Activated CD8-positive, alpha-beta T cell treated with anti-CD3 and anti-CD28 coated beads, Interleukin-2, amount 10 ng/mL, durations not matched to agents 7 days and 5 days (primary cell): ENCODE measurements at places on chromosomes 11 and 22. TPM values are rescaled to one million over a fixed set of nuclear protein-coding genes. Genes with fewer than 3 reads are reported as not detected.

DNA sequence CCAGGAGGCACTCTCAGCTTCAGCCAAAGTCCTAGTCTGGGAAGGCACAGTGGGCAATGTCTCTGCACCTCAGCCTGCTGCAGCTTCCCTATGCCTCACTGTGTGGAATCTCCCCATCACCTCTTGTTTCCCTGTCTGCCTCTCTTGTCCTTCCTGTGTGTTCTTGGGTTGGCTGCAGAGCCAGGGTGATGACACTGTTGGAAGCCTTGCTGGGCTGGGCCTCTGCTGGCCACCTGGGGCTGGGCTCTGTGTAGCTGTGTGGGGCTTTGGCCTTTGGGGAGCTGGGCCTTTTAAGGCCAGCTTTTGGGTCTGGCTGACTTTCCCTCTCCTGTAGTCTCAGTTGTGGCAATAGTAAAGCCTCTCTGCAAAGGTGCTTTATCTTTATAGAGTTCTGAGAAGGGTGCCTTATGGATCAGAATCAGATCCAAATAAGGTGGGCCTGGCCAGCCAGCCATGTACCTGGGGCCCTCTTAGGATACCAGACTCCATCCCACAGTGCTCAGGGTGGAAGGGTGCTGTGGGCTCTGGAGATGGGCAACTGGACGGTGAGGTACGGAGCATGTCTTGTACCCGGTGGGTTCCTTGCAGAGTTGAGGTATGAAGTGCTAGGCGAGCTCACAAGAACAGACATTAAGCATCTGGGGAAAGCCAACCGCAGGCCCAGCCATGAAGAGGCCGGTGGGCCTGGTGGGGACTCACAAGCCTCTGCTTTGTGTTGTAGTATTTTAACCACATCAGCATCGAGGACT, 10.3 kb upstream of the RANBP1 start:
- H3K4me3 ChIP-seq = no peak overlapping the region
- H3K27me3 ChIP-seq = no peaks in the 10 kb centered on the region
- H3K4me1 ChIP-seq = peaks cover 30% of the 10 kb centered on the region
- no peak for DNase-seq
- H3K27ac ChIP-seq = no peak overlapping the region

DNA sequence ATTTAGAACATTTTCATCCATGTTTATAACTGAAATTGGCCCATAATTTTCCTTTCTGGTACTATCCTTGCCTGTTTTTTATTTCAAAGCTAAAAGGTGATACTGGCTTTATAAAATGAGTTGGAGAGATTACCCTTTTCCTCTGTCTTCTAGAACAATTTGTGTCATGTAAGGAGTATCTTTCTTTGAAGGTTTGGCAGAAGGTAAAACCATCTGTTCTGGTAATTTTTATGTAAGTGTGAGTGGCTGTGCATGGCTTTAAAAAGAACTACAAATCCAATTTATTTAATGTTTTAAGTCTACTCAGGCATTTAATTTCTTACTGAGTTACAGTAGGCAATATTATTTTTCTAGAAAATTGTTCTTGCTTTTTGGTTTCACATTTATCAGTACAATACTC, 7.7 kb upstream of the MRGPRD start:
- peaks cover 24% of the 10 kb centered on the region for H3K27me3 ChIP-seq
- peaks cover 2% of the 10 kb centered on the region for H3K4me1 ChIP-seq
- H3K4me3 ChIP-seq = no peak overlapping the region
- no peak for DNase-seq

DNA sequence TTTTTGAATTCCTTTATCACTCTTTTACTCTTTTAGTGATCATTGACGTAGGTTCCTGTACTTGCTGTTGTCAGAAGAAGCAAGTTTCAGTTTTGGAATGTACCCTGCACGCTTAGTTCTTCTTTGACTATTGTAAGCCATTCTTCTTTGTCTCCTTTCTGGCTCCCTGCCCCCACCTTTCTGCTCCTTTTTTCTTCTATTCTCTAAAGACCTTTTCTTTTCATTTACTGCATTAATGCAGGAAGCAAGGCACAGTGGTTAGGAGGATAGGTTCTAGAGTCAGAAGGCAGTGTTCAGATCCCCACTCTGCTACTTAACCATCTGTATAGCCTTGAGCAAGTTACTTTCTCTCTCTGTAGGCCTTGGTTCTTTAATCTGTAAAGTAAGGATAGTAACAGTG, 33.7 kb upstream of the RAG2 start:
- no peak for DNase-seq
- H3K27ac ChIP-seq = no peak overlapping the region
- H3K36me3 ChIP-seq = no peaks in the 10 kb centered on the region

GRCh38 chr22:33811208-33811607, 109.1 kb downstream of the LARGE1 start:
- no peak overlapping the region for H3K4me3 ChIP-seq
- H3K36me3 ChIP-seq = no peaks in the 10 kb centered on the region
- no peaks in the 10 kb centered on the region for H3K4me1 ChIP-seq
- no peak overlapping the region for H3K27ac ChIP-seq

DNA sequence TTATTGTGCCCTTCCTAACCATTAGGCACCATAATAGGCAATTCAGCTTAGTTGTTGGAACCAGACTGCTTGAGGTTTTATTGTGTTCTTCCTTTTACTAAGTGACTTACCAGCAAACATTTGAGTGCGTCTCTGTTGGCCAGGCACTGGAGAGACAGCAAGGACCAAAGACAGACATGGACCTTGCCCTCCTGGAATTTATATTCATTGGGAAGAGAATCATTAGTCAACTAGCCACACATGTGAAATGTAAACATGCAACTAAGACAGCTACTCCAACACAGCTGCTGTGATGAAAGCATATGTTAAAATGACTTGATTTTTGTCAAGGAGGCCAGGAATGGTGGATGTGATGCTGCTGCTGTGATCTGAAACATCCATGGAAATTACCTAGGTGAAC, 106.4 kb downstream of the TRAF6 start:
- peaks cover 8% of the 10 kb centered on the region for H3K36me3 ChIP-seq
- H3K4me3 ChIP-seq = no peak overlapping the region
- no peak for DNase-seq
- H3K27ac ChIP-seq = no peak overlapping the region
- H3K27me3 ChIP-seq = no peaks in the 10 kb centered on the region

- H3K27me3 ChIP-seq = no peaks in the 10 kb centered on the region
- DNase-seq = no peak
- H3K4me1 ChIP-seq = peaks cover 46% of the 10 kb centered on the region
These were observed 421 bp upstream of the TM7SF2 start for GRCh38 chr11:65111159-65111743.

GRCh38 chr11:117087446-117087845, 10.8 kb downstream of the SIK3 start:
- H3K4me1 ChIP-seq = peaks cover 17% of the 10 kb centered on the region
- no peak overlapping the region for H3K27ac ChIP-seq
- no peak for DNase-seq
- H3K4me3 ChIP-seq = no peak overlapping the region

GRCh38 chr11:26719998-26720397, 1.9 kb downstream of the SLC5A12 start:
- no peak overlapping the region for H3K4me3 ChIP-seq
- no peak for DNase-seq
- H3K36me3 ChIP-seq = no peaks in the 10 kb centered on the region

GRCh38 chr22:23289851-23290724, 109.8 kb downstream of the BCR start:
- H3K4me3 ChIP-seq = no peak overlapping the region
- no peaks in the 10 kb centered on the region for H3K27me3 ChIP-seq
- H3K36me3 ChIP-seq = peaks cover 6% of the 10 kb centered on the region

- H3K27me3 ChIP-seq = no peaks in the 10 kb centered on the region
- H3K36me3 ChIP-seq = peaks cover 35% of the 10 kb centered on the region
These were observed 139.0 kb downstream of the FCHSD2 start for GRCh38 chr11:73003088-73003487.

DNA sequence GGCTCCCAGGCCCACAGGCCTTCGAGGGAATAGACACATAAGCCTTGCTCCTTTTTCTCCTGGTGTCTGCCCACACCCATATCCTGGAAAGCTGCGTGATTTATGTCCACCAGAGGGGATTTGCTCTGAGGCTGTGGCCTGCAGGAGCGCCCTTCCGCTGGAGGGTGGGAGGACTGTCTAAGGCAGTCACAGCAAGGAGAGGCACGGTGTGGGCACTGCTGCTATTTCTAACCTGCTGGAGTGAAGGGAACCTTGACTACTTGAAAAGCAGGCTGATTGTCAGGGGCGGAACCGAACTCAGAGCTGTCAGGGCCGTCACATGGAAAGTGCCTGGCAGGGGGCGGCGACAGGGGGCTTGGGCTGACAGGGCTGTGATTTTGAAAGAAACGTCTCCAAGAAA, 3.7 kb downstream of the UPB1 start:
- peaks cover 36% of the 10 kb centered on the region for H3K4me1 ChIP-seq
- no peak for DNase-seq
- H3K27me3 ChIP-seq = peaks cover 19% of the 10 kb centered on the region
- H3K36me3 ChIP-seq = no peaks in the 10 kb centered on the region
- no peak overlapping the region for H3K27ac ChIP-seq

Gene TMEM123
- 461 TPM for total RNA-seq

Gene MPPED1
- total RNA-seq = not detected

Gene ARHGAP20
- total RNA-seq = not detected
